ENCODE measurements at places on chromosomes 3 and 15.

DNA sequence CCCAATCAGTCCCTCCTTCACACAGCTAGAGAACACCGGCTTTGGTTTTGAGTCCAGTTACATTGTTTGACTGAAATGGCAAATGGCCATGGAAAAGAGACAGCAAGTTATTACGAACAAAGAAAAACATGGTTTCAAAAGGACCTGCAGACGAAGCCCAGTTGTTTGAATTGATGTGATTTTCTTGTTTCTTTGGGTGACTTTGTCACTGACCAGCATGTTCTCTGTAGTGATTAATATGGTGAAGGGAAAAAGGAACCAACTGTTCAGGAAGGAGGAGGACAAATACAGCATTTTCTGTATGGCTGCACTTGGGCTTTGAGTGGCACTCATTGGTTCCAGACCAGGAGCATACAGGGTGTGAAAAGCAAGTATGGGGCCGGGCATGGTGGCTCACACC lies 217.4 kb upstream of the TPM1 start:
- no peak for DNase-seq

- no peak for DNase-seq
Observed at GRCh38 chr3:173793963-173794362, 396.4 kb downstream of the NLGN1 start.

DNA sequence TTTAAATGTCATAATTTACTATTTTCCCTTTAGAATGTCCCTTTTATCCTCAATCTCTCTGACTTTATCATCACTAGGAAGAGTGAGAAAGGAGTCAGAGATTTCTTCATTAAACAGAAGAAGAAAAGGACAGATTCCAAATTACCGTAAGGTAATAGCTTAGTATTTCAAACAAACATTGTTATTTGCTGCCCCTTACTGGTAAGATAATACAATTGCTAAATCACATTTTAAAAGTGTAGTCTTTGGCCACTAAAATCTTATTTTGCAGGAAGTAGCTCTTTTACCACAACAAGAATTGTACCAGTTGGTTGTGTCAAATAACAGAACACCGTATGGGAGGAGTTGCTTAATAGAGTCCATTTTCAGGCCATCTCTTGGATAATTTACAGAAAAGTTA lies 53.7 kb downstream of the CGGBP1 start:
- no peak for DNase-seq

DNA sequence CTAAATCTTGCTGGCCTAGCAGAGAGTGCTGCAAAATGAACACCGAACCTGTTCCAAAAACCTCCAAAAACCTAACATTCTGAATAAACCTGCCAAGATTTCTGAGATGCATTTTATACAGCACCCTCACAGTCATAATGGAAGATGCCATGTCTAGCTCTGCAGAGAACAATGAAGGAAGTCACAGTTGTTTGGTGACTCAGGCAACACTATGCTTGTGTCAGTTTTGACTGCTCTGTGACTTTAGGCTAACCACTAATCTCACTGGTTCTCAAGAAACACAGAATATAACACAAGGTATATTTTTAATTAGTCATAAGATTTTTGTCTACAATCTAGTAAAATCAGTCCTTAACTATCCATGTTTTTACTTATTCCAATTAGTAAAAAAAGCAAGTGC lies 606.6 kb downstream of the TBL1XR1 start:
- no peak for DNase-seq

GRCh38 chr3:170049146-170050000 lies 11.6 kb downstream of the GPR160 start:
- no peak for DNase-seq

GRCh38 chr3:43185274-43185982 lies 79.5 kb upstream of the POMGNT2 start:
- no peak for DNase-seq

GRCh38 chr3:70620367-70620766 lies 307.9 kb upstream of the MDFIC2 start:
- DNase-seq: no peak

- no peak for DNase-seq
Observed at GRCh38 chr15:95329362-95329761, 1001.1 kb upstream of the NR2F2 start.

GRCh38 chr3:140403608-140404007 lies 274.3 kb upstream of the TRIM42 start:
- DNase-seq: no peak

GRCh38 chr15:62524848-62525247 lies 359.8 kb upstream of the C2CD4B start:
- DNase-seq: no peak

DNA sequence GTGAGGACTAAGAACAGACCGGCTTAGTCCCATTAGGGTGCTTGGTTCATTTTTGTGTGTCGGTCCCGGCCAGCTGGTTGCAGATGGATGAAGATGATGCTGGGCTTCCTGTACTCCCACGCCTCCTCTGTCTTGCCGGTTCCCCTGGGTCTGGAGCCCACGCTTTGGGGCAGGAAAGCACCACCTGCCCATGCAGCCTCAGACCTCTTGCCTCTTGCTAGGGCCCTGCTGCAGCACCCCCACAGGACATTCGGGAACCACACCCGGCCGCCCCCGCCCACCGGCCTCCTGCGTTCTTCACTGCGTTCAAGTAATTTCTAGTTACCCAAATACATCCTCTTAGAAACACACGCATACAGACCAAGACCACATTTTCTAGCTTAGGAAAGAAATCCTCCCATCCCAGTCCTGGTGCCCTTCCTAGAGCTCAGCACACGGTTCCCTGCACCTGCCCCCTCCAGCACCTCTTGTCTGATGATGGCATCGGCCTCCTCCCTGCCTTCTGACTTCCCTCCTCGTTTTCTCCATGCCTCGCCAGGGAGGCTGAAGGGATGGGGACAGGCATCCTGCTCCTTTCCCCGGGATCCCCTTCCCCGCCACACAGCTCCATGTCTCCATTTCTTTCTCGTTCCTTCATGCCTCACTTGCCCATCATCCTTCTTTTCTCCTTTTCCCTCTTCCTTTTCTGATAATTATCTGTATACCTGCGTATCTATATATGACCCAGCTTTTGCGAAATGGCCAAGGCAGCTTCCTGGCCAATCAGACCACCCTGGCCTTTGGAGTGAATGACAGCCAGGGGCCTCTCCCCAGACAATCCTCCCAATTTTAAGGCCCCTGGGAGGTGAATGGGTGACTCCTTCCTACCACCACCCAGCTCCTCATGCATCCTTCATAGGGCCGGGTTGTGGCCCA lies 30.9 kb downstream of the FAM3D start:
- no peak for DNase-seq

DNA sequence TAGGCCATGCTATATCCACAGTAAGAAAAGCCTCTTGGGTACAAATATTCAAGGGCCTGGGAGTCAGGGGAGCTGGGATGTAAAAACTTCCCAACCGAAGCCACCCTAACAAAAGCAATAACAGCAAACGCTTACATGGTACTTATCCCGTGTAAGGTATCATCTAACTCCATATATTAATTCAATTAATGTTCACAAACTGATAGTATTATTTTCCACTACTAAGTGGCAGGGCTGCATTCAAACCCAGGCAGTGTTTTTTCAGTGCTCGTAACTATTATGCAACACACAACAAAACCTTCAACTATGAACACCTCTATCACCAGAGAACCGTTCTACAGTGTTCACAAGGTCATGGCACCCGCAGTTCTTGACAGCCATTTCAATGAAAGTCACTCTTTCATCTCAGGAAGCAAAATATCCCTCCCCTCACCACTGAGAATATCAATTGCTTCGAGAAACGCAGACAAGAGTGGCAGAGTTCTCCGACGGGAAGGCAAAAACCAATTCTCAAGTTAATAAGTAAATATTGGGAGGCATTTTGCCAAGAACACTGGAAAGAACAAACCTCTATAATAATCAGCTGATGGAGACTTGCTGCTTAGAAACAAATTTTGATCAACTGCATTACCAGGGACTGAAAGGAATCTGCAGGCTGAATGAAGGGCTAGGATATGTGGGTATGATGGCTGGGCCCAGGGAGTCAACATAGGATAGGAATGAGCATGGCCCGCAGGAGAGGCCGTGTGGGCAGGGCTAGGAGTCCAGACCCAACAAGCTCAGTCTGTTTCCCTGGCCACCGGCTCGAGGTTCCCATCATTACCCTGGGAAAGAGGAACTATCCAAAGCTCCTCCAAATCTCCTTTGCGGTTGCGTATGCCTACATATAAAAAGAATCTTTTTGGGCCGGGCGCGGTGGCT lies 72.3 kb downstream of the XXYLT1 start:
- DNase-seq: no peak

DNA sequence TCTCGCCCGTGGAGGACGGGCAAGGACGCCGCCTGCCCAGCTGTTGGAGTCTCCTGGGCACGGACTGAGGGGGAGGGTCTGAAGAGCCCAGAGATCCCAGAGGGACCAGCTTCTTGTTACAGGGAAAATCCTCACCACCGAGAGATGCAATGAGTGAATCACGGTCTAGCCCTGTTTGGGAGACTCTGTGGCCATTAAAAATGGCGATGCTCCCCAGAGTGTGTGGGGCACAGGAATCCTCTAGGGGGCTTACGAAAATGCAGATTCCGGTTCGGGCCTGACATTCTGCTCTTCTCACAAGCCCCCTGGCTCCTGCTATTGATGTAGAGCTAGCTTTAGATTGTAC lies 35.5 kb upstream of the EPHB3 start:
- DNase-seq: no peak

GRCh38 chr3:55242921-55243320 lies 244.2 kb downstream of the WNT5A start:
- DNase-seq: no peak

DNA sequence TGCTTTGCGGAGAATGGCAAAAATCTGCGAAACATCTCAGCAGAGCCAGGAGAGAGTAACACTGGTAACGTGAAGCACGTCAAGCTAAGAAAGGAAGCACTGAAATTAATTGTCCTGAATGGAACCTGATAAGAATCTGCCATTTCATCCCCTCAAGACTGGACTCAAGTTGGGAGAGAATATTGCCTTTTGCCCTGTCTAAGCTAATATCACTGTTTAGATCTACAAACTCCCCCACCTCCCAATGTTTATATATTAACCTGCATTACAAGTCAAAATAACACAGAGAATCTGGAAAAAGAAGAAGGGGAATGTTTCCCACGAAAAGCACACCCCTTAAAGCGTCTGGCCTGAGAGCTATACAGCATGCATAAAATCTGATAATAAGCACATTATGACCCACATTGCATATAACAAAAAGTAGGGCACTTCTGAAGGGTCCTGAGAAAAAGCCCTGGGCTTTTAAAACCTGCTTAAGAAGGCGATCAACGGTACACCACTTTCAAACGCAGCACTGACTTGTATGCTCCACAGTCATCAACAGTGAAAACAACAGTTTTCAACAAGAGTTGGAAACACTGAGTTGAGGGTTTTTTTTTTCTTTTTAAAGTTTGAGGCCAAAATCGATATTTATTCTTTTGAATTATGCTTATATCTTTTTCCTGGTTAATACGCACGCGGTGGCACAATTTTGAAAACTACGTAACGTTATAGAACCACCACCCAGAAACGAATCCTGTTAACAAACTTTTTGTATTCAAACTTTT lies 1.4 kb upstream of the KAT2B start:
- DNase-seq: no peak

DNA sequence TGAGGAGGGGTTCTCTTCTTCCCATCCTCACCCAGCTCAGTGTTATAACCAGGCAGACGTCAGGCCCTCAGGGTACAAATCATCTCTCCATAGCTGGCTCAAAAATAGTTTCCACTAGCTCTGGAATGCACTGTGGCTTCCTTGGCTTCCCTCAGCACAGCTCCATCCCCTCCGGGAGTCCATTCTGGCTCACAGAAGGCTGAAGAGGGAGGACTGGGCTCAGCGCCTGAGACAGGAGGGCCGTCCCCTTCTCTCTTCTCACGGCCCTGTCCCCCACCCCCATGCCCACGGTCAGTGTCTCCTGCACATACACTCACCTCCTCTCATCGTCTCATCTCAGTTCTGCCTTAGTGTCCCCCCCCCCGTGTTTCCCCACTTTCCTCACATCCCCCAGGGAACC lies 50.1 kb downstream of the UMPS start:
- DNase-seq: peak; percentile 76

DNA sequence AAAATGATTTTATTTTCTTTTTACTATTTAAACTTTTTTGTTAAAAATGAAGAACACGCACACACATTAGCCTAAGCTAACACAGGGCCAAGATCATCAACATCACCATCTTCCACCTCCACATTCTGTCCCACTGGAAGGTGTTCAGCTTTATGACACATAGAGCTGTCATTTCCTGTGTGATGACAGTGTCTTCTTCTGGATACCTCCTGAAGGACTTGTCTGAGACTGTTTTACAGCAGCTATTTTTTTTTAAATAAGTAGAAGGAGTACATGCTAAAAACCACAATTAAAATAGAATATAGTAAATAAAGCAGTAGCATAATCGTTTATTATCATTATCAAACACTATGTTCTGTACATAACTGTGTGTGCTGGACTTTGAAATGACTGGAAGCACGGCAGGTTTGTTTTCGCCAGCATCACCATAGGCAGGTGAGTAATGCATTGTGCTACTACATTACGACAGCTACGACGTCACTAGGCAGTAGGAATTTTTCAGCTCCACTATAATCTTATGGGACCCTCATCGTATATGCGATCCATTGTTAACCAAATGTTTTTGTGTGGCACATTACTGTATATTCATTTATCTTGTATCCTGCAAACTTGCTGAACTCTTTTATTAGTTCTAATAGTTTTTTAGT lies 72.8 kb downstream of the KLF15 start:
- peak; percentile 68 for DNase-seq

DNA sequence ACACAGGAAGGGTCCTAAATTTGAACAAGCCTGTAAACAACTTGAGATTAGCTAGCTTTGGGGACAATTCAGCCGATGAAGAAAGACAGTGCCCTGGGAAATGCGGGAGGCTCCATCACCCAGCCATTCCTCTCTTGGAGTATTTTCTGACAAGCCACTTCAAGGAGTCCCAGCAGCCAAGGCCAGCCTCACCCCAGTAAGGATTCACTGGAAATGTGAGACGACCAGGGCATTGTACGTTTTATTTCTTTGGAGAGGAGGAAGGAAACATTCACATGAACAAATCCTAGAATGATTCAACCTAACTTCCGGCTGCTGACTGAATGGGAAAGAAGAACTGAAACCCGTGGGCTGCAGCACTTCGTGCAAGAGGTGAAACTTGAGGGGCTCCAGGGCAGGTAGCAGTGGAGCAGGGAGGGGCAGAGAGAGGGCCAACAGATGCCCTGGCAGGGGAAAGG lies 116.4 kb upstream of the ARHGEF3 start:
- no peak for DNase-seq

DNA sequence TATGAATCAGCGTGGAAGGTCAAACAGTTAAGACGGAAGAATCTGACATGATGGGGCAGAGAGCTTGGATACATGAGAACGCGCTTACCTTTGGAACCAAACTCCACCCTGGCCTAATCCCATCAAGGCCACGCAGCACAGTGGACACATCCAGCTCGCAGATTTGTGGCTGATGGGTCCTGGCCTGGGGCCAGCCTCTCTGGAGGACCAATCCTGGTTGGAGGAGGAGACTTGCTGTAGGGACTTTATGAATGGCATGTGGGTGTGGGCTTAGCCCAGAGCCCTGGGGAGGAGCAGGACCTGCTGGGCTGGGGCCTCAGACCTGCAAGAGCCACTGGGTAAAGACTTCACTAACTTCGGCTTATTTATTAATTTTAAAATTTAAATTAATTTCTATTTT lies 73.4 kb upstream of the ANKRD34C start:
- no peak for DNase-seq

- peak; percentile 54 for DNase-seq
Observed at GRCh38 chr15:91922646-91923547, 69.4 kb downstream of the SLCO3A1 start.

Measured in lower leg skin (tissue), 4 donors.